ENCODE measurements at places on chromosomes 2 and 18.
A peak's percentile ranks its signal among the peaks of the same experiment; 100 is the strongest.

DNA sequence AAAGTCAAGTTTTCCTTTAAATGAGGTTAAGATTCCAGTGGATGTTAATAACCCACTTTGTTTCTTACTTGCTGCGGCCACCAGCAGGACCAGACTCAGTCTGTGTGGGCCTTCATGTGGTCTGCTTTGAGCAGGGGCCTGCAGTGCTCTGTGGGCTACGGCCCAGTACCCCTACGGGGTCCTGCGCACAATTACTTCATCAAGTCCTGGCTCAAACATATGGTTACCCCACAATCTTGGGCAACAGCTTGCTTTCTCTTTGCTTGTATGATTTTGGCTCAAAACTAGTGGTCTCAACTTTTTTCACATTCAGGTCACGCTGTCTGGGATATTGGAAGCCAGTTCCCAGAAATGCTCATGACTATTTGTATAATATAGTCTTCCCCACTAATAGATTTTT, 64.2 kb downstream of the PTPN2 start:
- no peak for DNase-seq

DNA sequence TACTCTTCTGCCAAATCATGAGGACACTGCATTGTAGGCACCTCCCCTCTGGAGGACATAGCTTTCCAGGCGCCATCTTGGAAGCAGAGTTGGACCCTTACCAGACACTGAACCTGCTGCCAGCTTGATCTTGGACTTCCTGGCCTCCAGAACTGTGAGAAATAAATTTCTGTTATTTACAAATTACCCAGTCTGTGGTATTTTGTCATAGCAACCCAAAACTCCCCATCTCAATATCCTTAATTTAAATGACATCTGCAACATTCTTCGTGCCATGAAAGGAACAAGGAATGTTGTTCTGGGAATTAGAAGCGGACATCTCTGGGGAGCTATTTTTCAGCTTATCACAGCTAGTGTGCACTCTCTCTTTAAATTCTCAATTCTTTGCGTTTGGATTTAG, 57.4 kb upstream of the CHRNA1 start:
- no peak for DNase-seq

- DNase-seq, result no peak
Observed at GRCh38 chr2:208713066-208713745, 306.6 kb downstream of the PTH2R start.

DNA sequence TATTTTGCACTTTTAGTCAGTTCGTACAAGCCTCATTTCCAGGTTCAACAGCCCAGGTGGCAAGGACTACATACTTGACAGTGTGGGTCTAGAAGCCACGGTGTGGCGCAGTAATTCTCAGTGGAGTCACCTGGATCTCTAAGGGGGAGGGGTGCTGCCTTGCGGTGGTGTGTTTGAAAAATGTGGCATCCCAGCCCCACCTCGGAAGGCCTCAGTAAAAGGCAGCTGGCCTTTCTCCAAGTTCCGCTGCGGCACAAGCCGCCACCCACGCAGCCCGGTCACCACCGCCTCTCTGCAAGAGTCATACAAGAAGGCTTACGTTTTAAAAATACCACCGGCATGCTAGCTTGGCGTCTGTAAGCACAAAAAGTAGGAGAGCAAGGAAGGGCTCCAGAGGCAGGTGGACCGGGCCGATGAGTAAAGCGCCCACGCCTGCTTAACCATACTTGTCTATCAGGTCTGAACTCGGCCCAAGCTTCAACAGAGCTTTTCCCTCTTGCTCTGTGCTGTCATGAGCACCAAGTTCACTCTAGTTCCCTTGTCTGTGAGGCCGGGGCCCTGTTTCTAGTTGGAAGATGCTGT, 49.5 kb downstream of the SPRED2 start:
- DNase-seq, result peak; percentile 98

DNA sequence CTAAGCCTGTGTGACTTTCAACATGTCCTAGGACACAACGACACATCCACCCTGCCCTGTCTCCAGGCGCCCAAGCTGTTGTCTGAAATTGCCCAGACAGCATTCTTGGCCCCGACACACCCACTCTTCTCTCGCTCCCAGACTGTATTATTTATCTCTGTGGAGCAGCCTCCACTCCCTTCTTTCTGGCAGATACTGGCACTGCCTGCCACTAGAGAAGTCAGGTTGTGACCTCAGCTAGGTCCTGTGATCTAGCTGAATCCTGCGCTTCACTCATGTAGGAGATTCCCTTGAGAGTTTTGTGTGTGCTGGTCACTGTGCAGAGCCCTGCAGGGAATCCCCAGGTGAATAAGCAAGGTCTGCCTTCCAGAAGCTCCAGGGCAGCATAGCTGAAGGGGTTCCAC, 77.1 kb upstream of the TNP1 start:
- no peak for DNase-seq
